H9 (cell line): ENCODE measurements at places on chromosomes 2 and 18. TPM values are rescaled to one million over a fixed set of nuclear protein-coding genes. Genes with fewer than 3 reads are reported as not detected.
A peak's percentile ranks its signal among the peaks of the same experiment; 100 is the strongest.

DNA sequence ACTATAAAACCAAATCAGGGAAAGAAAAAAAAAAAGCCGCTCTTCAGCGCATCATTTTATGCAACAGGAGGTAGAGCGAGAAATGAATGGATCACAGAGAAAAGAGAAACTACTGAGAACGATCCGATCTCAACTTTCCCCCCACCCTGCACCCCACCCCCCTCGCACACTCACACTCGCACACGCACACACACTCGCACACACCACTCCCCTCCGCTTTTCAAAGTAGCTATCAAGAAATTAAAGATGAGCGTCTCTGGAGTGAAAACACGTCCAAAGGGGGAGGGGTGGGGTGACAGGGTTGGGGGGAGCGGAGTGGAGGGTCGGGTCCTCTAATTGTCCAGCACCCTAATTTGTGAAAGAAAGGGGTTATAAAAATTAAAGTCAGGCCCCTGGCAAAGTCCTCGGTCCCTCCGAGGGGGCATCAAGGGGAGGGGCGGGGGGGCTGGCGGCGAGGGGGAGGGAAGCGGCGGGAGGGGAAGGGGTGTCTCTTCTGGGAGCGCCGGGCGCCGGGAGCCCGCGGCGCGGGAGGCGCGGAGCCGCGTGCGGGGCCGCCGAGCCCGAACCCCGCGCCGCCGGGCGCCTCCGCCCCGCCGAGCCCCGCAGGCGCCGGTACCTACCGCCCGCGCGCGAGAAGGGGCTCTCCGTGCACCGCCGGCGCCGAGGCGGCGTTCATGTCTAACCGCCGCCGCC, 428 bp downstream of the TCF4 start:
- H3K4me1 ChIP-seq: peaks cover 4% of the 10 kb centered on the region; the same call in 1 of the 2 replicates
- peak; percentile 30 for DNase-seq
- H3K4me3 ChIP-seq: peak overlapping the region; percentile 95

Gene NT5DC4
- not detected in 2 replicates for total RNA-seq

- H3K27ac ChIP-seq: no peak overlapping the region
- no peaks in the 10 kb centered on the region for H3K4me1 ChIP-seq
- no peak for DNase-seq
These were observed 37.4 kb upstream of the RAPGEF4 start for GRCh38 chr2:172698041-172698863.

Gene POTEJ
- total RNA-seq: not detected in 2 replicates

GRCh38 chr2:189467160-189467559, 25.9 kb downstream of the WDR75 start:
- peaks cover 43% of the 10 kb centered on the region for H3K36me3 ChIP-seq
- no peak for DNase-seq
- no peak overlapping the region for H3K27ac ChIP-seq
- H3K4me1 ChIP-seq: no peaks in the 10 kb centered on the region

- peaks cover 7% of the 10 kb centered on the region; the same call in 1 of the 2 replicates for H3K4me1 ChIP-seq
- no peak overlapping the region for H3K4me3 ChIP-seq
- H3K36me3 ChIP-seq: no peaks in the 10 kb centered on the region
- no peak overlapping the region for H3K27ac ChIP-seq
- DNase-seq: no peak
These were observed 159.1 kb downstream of the LNPK start for GRCh38 chr2:175842996-175843395.

Gene CYBRD1
- 3.6 and 5.4 TPM in 2 replicates for total RNA-seq

Gene AMER3
- 0.59 TPM in 2 replicates for total RNA-seq

GRCh38 chr2:181474222-181474881, 17.2 kb downstream of the ITGA4 start:
- no peaks in the 10 kb centered on the region for H3K4me1 ChIP-seq
- no peak overlapping the region for H3K4me3 ChIP-seq
- H3K27ac ChIP-seq: no peak overlapping the region
- H3K27me3 ChIP-seq: no peaks in the 10 kb centered on the region
- DNase-seq: no peak
- H3K36me3 ChIP-seq: no peaks in the 10 kb centered on the region

Gene NDC80
- total RNA-seq: 38.5 and 39.5 TPM in 2 replicates

- H3K4me3 ChIP-seq: no peak overlapping the region
- no peaks in the 10 kb centered on the region for H3K36me3 ChIP-seq
- H3K4me1 ChIP-seq: no peaks in the 10 kb centered on the region
- H3K27me3 ChIP-seq: no peaks in the 10 kb centered on the region
- no peak for DNase-seq
- no peak overlapping the region for H3K27ac ChIP-seq
These were observed 131.3 kb downstream of the CCDC148 start for GRCh38 chr2:158325031-158325781.

DNA sequence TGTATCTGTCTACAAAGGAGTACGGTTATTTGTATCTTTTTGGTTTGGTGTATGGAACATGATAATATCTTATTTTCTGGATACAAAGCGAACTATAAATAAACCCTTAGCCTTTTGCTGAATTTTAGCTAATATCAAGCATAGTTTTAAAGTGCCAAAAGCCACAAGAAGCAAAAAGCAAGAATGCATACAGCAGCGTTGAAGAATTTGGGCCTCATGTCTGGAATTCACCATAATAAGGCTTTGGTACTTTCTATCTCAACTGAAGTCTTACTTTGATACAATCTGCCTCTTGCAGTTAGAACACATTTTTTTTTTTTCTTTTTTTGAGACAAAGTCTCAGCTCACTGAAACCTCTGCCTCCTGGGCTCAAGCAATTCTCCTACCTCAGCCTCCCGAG, 151.5 kb downstream of the ERBB4 start:
- no peak overlapping the region for H3K4me3 ChIP-seq
- H3K4me1 ChIP-seq: no peaks in the 10 kb centered on the region
- H3K27me3 ChIP-seq: no peaks in the 10 kb centered on the region

DNA sequence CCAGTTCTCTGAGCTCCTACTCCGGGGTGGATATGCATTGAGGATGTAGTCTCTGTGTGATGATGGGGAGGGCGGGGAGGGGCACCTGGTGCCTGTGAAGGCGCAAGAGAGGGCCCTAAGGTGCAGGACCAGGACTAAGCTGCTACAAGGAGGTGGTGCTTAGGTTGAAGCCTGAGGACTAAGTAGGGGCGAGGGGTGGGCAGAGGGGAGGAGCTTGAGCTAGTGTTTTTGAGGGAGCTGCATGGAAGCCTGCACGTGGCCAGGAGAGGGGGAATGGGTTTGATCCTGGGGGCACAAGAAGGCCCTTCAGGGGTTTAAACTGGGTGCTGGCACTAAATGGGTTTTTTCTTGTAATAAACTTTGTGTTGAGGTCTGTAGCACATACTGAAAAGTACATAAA, 105.0 kb downstream of the UGGT1 start:
- peak; percentile 40 for DNase-seq
- no peak overlapping the region for H3K27ac ChIP-seq
- H3K4me1 ChIP-seq: no peaks in the 10 kb centered on the region
- peaks cover 2% of the 10 kb centered on the region; the same call in 1 of the 3 replicates for H3K36me3 ChIP-seq
- no peak overlapping the region for H3K4me3 ChIP-seq

DNA sequence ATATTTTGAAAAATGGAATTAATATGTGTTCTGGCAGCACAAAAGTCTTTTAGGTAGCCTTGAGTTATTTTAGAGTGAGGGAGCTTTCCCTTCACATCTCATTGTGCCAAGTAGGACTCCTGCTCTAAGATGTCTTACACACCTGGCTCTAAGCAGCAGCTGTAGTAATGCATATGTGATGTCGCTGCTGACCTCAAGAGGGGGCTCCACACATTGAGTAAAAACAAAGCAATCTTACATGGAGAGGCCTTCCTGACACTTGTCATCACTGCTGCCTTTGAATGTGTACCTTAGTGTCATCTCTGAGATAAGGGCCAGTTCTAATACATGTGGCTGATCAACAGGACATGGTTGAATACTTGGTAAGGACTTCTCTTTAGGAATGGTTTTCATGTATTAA, 75.8 kb downstream of the ACTR3 start:
- DNase-seq: peak; percentile 57
- no peaks in the 10 kb centered on the region for H3K27me3 ChIP-seq

Gene DSG1
- not detected in 2 replicates for total RNA-seq

- no peak overlapping the region for H3K4me3 ChIP-seq
- no peaks in the 10 kb centered on the region for H3K27me3 ChIP-seq
- H3K27ac ChIP-seq: no peak overlapping the region
- H3K4me1 ChIP-seq: no peaks in the 10 kb centered on the region
- H3K36me3 ChIP-seq: no peaks in the 10 kb centered on the region
- DNase-seq: no peak
These were observed 33.5 kb upstream of the CALCRL start for GRCh38 chr2:187481543-187481942.

GRCh38 chr2:198102856-198103255, 298.5 kb downstream of the PLCL1 start:
- H3K4me3 ChIP-seq: no peak overlapping the region
- no peak overlapping the region for H3K27ac ChIP-seq
- H3K4me1 ChIP-seq: no peaks in the 10 kb centered on the region
- no peak for DNase-seq
- no peaks in the 10 kb centered on the region for H3K36me3 ChIP-seq

- H3K36me3 ChIP-seq: peaks cover 25% of the 10 kb centered on the region
- DNase-seq: no peak
- H3K27me3 ChIP-seq: no peaks in the 10 kb centered on the region
- no peak overlapping the region for H3K4me3 ChIP-seq
- H3K27ac ChIP-seq: no peak overlapping the region
These were observed 20.1 kb downstream of the RRM2 start for GRCh38 chr2:10142640-10142965.

- no peak overlapping the region for H3K27ac ChIP-seq
- H3K27me3 ChIP-seq: no peaks in the 10 kb centered on the region
- no peak overlapping the region for H3K4me3 ChIP-seq
- H3K4me1 ChIP-seq: peaks cover 2% of the 10 kb centered on the region; the same call in 1 of the 2 replicates
- no peak for DNase-seq
These were observed 37.0 kb downstream of the TGFA start for GRCh38 chr2:70516596-70516995.

DNA sequence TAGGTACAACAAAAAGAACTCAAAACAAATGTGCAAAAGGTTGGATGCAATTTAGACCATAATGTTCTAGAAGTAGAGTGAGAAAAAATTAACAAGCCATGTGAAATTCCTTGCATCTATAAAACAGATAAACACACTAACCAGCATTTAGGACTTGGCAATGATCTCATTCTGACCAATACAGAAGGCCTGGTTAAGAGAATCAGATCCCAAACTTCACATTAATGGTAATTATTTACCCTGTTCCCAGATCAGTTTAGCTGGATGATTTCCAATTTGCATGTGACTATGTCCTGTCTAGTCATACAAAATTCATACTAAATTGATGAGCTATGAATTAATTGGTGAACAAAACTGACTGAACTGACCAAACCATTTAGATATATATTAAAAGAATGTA, 98.4 kb upstream of the FIGN start:
- no peak overlapping the region for H3K4me3 ChIP-seq
- H3K27ac ChIP-seq: no peak overlapping the region
- no peaks in the 10 kb centered on the region for H3K27me3 ChIP-seq
- H3K4me1 ChIP-seq: no peaks in the 10 kb centered on the region; the same call in 1 of the 2 replicates

DNA sequence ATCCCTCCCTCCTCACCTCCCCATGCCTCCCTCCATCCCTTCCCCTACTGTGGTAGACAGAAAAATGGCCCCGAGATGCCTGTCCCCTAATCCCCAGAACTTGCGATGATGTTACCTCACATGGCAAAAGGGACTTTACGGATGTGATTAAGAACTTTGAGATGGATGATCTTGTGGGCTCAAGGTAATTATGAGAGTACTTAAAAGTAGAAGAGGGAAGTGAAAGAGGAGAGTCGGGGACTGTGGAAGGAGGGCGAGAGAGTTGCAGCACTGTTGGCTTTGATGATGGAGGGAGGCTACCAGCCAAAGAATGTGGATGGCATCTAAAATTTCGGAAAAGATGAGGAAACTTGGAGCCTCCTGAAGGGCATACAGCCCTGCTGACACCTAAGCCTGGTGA, 66.5 kb downstream of the AGAP1 start:
- H3K4me1 ChIP-seq: no peaks in the 10 kb centered on the region; the same call in 1 of the 2 replicates
- H3K27me3 ChIP-seq: no peaks in the 10 kb centered on the region
- H3K27ac ChIP-seq: no peak overlapping the region
- no peak for DNase-seq
- no peak overlapping the region for H3K4me3 ChIP-seq

GRCh38 chr2:223108351-223109050, 56.5 kb downstream of the KCNE4 start:
- no peaks in the 10 kb centered on the region for H3K36me3 ChIP-seq
- no peaks in the 10 kb centered on the region for H3K4me1 ChIP-seq
- no peak overlapping the region for H3K27ac ChIP-seq
- DNase-seq: no peak
- no peak overlapping the region for H3K4me3 ChIP-seq

Gene KRTCAP3
- 49.9 and 57.3 TPM in 2 replicates for total RNA-seq

- no peak for DNase-seq
- peaks cover 4% of the 10 kb centered on the region; the same call in 1 of the 2 replicates for H3K4me1 ChIP-seq
- H3K36me3 ChIP-seq: peaks cover 2% of the 10 kb centered on the region; the same call in 2 of the 3 replicates
These were observed 684 bp upstream of the ZCCHC2 start for GRCh38 chr18:62522178-62522503.

Gene RANBP2
- 87.2 and 91.4 TPM in 2 replicates for total RNA-seq

DNA sequence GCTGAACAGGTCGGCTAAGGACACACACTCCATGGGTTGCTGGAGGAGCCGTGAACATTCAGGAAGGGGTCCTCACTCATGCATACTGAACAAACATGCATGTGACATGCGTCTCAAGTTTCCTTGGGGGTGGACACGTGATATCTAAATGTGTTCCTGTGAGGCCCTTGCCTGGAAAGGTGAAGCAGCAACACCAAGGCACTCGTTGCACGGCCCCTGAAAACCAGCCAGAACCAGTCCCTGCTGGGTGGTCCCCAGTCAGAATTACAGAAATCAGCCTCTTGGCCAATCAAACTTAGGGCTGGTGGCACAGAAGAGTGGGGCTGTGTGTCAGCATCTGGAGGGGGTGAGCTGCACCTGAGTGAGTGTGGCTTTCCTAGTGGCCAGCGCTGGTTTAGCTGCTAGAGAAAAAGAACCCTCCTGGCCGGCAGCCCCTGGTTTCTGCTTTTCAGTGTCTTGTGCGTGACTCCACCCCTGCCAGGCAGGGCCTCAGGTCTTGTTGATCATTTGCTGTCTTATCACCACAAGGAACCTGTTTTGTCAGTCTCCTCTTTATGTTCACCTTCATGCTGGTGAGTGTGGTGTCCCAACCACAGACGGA, 3.2 kb upstream of the AQP12B start:
- no peak overlapping the region for H3K27ac ChIP-seq
- H3K27me3 ChIP-seq: no peaks in the 10 kb centered on the region
- H3K36me3 ChIP-seq: no peaks in the 10 kb centered on the region
- no peak overlapping the region for H3K4me3 ChIP-seq

DNA sequence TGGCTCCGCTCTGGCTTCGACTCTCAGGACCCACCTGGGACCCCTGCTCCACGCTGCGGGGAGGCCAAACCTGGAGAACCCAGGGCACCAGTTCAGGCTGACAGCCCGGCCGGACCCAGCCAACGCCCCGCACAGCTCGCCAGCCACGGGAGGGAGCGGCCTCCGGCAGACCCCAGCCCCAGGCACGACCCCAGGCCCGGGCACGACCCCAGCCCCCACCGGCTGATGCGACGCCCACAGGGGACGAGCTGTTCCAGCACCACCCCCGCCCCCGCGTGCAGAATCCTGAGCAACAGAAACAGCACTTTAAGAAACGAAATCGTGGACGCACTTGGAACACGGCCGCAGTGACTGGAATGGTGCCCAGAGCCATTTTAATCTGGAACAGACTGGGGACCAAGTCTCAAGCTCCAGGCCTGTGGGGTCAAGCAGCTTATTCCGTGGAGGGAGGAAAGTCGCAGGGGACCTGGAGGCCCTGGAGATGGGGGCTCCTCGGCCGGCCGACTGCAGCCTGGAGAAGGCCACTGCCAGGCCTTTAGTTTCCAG, 74.2 kb downstream of the MBP start:
- H3K27me3 ChIP-seq: no peaks in the 10 kb centered on the region
- H3K27ac ChIP-seq: no peak overlapping the region
- H3K4me3 ChIP-seq: no peak overlapping the region
- no peak for DNase-seq
